Endothelial cell (in vitro differentiated cells): ENCODE measurements at places on chromosomes 1 and 21. TPM values are rescaled to one million over a fixed set of nuclear protein-coding genes. Genes with fewer than 3 reads are reported as not detected.

GRCh38 chr1:206723805-206724472 is 39.2 kb downstream of the MAPKAPK2 start:
- H3K27ac ChIP-seq: no peak overlapping the region
- no peak overlapping the region for H3K4me3 ChIP-seq
- peaks cover 9% of the 10 kb centered on the region for H3K4me1 ChIP-seq
- no peak for DNase-seq

DNA sequence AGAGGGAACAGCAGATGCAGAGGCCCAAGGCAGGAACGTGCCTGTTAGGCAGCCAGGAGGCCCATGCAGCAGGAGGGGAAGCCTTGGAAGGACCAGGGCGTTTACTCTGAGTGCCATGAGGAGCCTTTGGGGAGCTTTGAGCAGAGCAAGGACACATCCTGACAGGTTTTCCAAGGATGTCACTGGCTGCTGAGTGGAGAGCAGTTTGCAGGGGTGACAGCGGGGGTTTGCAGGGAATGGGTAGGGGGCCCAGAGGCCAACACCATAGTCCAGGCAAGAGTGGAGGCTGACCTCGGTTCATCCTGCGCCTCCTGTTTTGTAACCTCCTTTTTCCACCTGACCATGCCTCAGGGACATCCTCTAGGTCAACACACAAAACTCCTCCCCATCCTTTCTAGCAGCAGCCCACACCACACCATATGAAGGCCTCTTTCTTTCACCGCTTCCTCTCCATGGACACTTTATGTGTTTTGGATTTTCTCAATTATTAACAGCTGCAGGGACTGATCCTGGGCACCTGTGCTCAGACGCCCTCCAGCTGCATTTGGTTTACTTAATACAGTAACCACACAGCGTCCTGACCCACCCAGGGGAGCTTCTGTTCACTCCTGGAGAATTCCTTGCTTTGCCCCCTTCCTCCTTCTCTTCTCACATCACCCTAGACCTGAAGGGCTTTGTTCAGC is 528.5 kb downstream of the MATN1 start:
- no peak overlapping the region for H3K27ac ChIP-seq
- no peak for DNase-seq
- no peak overlapping the region for H3K4me3 ChIP-seq
- H3K4me1 ChIP-seq: no peaks in the 10 kb centered on the region

GRCh38 chr1:171310661-171311087 is 3.3 kb upstream of the FMO4 start:
- no peak for DNase-seq
- peaks cover 4% of the 10 kb centered on the region for H3K4me1 ChIP-seq
- H3K27ac ChIP-seq: no peak overlapping the region
- H3K36me3 ChIP-seq: no peaks in the 10 kb centered on the region
- no peak overlapping the region for H3K4me3 ChIP-seq
- peaks cover 5% of the 10 kb centered on the region for H3K27me3 ChIP-seq

- H3K36me3 ChIP-seq: no peaks in the 10 kb centered on the region
- H3K27ac ChIP-seq: no peak overlapping the region
- no peak for DNase-seq
- peaks cover 16% of the 10 kb centered on the region for H3K27me3 ChIP-seq
- no peak overlapping the region for H3K4me3 ChIP-seq
Measured at GRCh38 chr1:41501581-41501980, 17.1 kb upstream of the EDN2 start.

DNA sequence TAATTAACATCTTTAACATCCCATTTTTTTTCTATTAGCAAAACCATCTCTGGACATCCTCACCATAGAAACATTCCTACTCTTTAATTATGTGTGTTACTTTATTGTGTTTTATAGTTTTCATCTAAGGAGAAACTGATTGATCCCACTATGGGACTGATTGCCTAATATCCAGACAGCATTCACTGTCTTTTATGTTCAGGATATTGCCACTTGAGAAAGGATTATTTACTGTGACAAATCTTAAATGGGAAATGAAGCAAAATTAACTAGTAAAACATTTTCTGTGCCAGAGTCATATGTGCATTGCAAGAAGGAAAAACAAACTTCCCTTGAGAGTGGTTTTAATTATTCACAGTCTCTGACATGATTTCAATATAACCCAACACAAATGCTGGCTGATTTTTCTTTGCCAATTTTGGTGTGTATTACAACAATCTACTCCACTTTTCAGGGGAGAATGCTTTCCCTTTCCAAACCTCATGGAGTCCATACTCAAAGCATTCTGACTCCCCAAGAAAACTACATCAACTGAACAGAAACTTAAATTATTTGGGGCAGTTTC is 15.8 kb upstream of the RGS13 start:
- H3K27ac ChIP-seq: no peak overlapping the region
- DNase-seq: no peak
- H3K4me3 ChIP-seq: no peak overlapping the region
- no peaks in the 10 kb centered on the region for H3K4me1 ChIP-seq
- H3K27me3 ChIP-seq: no peaks in the 10 kb centered on the region

The FAM151A gene
- not detected for total RNA-seq

GRCh38 chr1:216914974-216915373 is 191.7 kb upstream of the ESRRG start:
- H3K4me3 ChIP-seq: no peak overlapping the region
- DNase-seq: no peak
- peaks cover 17% of the 10 kb centered on the region for H3K4me1 ChIP-seq
- no peaks in the 10 kb centered on the region for H3K36me3 ChIP-seq
- H3K27ac ChIP-seq: no peak overlapping the region
- no peaks in the 10 kb centered on the region for H3K27me3 ChIP-seq

DNA sequence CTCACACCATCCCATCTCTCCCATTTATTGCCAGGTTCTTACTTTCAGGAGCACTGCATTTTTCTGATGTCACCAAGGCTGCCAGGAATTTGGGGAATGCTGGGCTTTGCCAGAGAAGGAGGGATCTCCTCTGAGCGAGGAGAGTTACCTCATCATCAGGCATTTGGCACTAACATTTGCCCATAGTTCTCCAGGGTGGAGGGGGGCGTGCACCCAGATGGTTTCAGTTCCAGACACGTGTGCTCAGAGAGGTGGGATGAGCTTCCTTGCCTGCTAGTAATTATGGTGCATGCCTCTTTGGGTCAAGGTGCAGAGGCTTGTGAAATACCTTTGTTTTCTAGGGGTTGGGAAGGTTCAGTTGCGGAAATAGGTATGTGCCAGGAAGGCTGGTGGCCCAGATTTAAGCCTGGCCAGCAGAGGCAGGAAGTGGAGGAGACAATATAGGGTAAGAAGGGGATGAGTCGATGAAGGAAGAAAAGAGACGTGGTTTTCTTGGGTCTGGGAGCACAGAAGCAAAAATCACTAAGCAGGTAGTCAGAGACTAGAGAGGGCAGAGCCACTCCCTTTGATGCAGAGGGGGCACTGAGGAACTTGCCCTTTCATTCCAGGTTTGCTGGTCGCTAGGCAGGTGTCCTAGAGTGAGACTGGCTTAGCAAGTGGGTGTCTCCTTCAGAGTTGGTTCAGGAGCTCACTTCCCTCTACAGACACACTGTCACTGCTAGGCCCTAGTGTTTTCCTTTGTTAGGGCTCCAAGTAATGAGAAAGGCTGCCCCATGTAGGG is 7.2 kb downstream of the TUFT1 start:
- peak; percentile 35 for DNase-seq
- peaks cover 2% of the 10 kb centered on the region for H3K27me3 ChIP-seq
- H3K4me1 ChIP-seq: peaks cover 22% of the 10 kb centered on the region
- no peaks in the 10 kb centered on the region for H3K36me3 ChIP-seq
- H3K4me3 ChIP-seq: peak overlapping the region; percentile 21

GRCh38 chr1:181250038-181250437 is 161.5 kb downstream of the IER5 start:
- H3K36me3 ChIP-seq: peaks cover 11% of the 10 kb centered on the region
- H3K4me1 ChIP-seq: no peaks in the 10 kb centered on the region
- no peak for DNase-seq
- H3K27ac ChIP-seq: no peak overlapping the region
- peaks cover 3% of the 10 kb centered on the region for H3K27me3 ChIP-seq

DNA sequence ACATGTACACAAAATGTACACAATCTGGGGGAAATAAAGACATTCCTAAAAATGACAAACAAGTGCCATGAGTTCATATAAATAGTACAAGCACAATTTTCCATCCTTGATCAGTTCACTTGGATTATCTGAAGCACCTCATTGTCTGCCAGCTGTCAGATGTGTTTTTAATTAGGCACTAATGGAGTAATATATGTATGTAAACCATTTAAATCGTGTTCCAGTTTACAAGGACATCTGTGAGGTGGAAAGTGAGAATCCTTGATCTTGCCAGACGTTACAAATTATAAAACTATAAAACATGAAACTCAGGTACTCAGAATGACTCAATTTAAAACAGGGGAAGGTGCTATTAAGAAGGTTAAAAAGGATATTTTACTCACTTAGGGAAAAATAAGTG is 1312.2 kb downstream of the PLA2G4A start:
- H3K27me3 ChIP-seq: no peaks in the 10 kb centered on the region
- H3K4me3 ChIP-seq: no peak overlapping the region
- no peak overlapping the region for H3K27ac ChIP-seq

GRCh38 chr1:241772932-241773500 is 75.0 kb upstream of the EXO1 start:
- H3K27me3 ChIP-seq: no peaks in the 10 kb centered on the region
- H3K36me3 ChIP-seq: no peaks in the 10 kb centered on the region
- H3K4me3 ChIP-seq: no peak overlapping the region
- no peak for DNase-seq
- H3K4me1 ChIP-seq: no peaks in the 10 kb centered on the region
- H3K27ac ChIP-seq: no peak overlapping the region

GRCh38 chr1:56573311-56573710 is 6.1 kb downstream of the PLPP3 start:
- peaks cover 3% of the 10 kb centered on the region for H3K36me3 ChIP-seq
- no peak for DNase-seq
- H3K27me3 ChIP-seq: peaks cover 6% of the 10 kb centered on the region
- no peak overlapping the region for H3K4me3 ChIP-seq
- H3K4me1 ChIP-seq: peaks cover 27% of the 10 kb centered on the region
- H3K27ac ChIP-seq: no peak overlapping the region

The CFHR3 gene
- total RNA-seq: not detected

The LRRIQ3 gene
- total RNA-seq: 0.21 TPM

The RGS7 gene
- 1.4 TPM for total RNA-seq

GRCh38 chr1:22108339-22109105 is 34.4 kb downstream of the WNT4 start:
- H3K4me3 ChIP-seq: no peak overlapping the region
- H3K27me3 ChIP-seq: peaks cover 5% of the 10 kb centered on the region
- H3K27ac ChIP-seq: no peak overlapping the region
- DNase-seq: no peak
- H3K36me3 ChIP-seq: peaks cover 14% of the 10 kb centered on the region
- H3K4me1 ChIP-seq: peaks cover 15% of the 10 kb centered on the region

- H3K4me3 ChIP-seq: no peak overlapping the region
- no peak overlapping the region for H3K27ac ChIP-seq
- peaks cover 16% of the 10 kb centered on the region for H3K27me3 ChIP-seq
- H3K36me3 ChIP-seq: peaks cover 24% of the 10 kb centered on the region
- peaks cover 36% of the 10 kb centered on the region for H3K4me1 ChIP-seq
- no peak for DNase-seq
Measured at GRCh38 chr1:54277451-54278341, 77.7 kb downstream of the MRPL37 start.

DNA sequence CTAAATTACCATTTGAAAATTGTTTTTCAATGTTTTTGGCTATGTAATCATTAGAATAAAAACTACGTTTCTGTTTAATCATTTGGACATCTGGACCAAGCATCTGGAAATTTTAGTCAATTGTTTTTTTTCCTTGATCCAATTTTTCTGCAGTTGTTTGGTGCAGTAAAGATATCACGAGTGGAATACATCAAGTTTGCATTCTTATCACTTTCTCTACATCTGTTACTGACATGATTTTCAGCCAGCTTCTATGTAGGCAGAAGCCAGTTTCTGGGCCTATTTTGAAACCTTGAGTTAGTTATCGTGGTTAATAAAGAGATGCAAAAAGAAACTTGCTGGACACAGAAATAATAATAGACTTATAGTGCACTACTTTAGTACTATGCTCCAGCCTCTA is 277.9 kb upstream of the ADAMTS5 start:
- no peak overlapping the region for H3K4me3 ChIP-seq
- DNase-seq: no peak
- no peaks in the 10 kb centered on the region for H3K27me3 ChIP-seq
- no peak overlapping the region for H3K27ac ChIP-seq
- H3K4me1 ChIP-seq: no peaks in the 10 kb centered on the region

The IVL gene
- not detected for total RNA-seq

- H3K4me3 ChIP-seq: no peak overlapping the region
- H3K36me3 ChIP-seq: no peaks in the 10 kb centered on the region
- no peaks in the 10 kb centered on the region for H3K27me3 ChIP-seq
- no peak overlapping the region for H3K27ac ChIP-seq
- no peak for DNase-seq
Measured at GRCh38 chr1:51168936-51169335, 66.9 kb downstream of the C1orf185 start.

The LCE2C gene
- not detected for total RNA-seq

GRCh38 chr21:34621434-34622350 is 6.8 kb upstream of the RCAN1 start:
- no peak overlapping the region for H3K27ac ChIP-seq
- no peak for DNase-seq
- H3K4me1 ChIP-seq: no peaks in the 10 kb centered on the region
- no peak overlapping the region for H3K4me3 ChIP-seq
- peaks cover 4% of the 10 kb centered on the region for H3K27me3 ChIP-seq

- H3K4me3 ChIP-seq: no peak overlapping the region
- peaks cover 3% of the 10 kb centered on the region for H3K36me3 ChIP-seq
- no peak overlapping the region for H3K27ac ChIP-seq
- no peaks in the 10 kb centered on the region for H3K4me1 ChIP-seq
- peaks cover 6% of the 10 kb centered on the region for H3K27me3 ChIP-seq
- DNase-seq: no peak
Measured at GRCh38 chr1:19731311-19731821, 66.7 kb downstream of the HTR6 start.

GRCh38 chr1:46406881-46407608 is 12.9 kb downstream of the FAAH start:
- no peak for DNase-seq
- H3K4me1 ChIP-seq: peaks cover 5% of the 10 kb centered on the region
- H3K27ac ChIP-seq: no peak overlapping the region
- H3K36me3 ChIP-seq: no peaks in the 10 kb centered on the region
- peaks cover 9% of the 10 kb centered on the region for H3K27me3 ChIP-seq
- peak overlapping the region; percentile 14 for H3K4me3 ChIP-seq

GRCh38 chr1:151807766-151808165 is 2.5 kb upstream of the LINGO4 start:
- peaks cover 8% of the 10 kb centered on the region for H3K27me3 ChIP-seq
- H3K4me3 ChIP-seq: no peak overlapping the region
- peaks cover 10% of the 10 kb centered on the region for H3K36me3 ChIP-seq

DNA sequence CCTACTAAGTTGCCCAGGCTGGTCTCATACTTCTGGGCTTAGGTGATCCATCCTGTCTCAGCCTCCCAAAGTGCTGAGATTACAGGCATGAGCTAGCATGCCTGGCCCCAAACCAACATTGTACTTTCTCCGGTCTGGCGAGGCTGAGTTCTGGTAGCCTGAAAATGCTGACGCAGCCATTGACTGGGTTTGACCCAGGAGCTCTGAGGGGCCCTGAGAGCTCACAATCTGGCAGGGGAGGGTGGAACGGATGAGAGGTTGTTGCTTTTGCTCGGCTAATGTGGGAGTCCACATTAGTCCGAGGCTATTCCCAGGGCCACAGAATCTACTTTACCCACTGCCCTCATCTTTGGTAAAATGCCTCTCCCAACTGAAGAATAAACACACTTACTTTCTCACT is 35.1 kb upstream of the PARP1 start:
- H3K27me3 ChIP-seq: peaks cover 1% of the 10 kb centered on the region
- H3K36me3 ChIP-seq: no peaks in the 10 kb centered on the region
- no peaks in the 10 kb centered on the region for H3K4me1 ChIP-seq
- no peak overlapping the region for H3K4me3 ChIP-seq
- no peak overlapping the region for H3K27ac ChIP-seq

GRCh38 chr1:172720339-172720738 is 61.4 kb downstream of the FASLG start:
- DNase-seq: no peak
- H3K4me1 ChIP-seq: peaks cover 22% of the 10 kb centered on the region
- H3K4me3 ChIP-seq: no peak overlapping the region
- H3K27ac ChIP-seq: no peak overlapping the region
- no peaks in the 10 kb centered on the region for H3K36me3 ChIP-seq
